ENCODE measurements at places on chromosomes 12 and 14. TPM values are rescaled to one million over a fixed set of nuclear protein-coding genes. Genes with fewer than 3 reads are reported as not detected.

DNA sequence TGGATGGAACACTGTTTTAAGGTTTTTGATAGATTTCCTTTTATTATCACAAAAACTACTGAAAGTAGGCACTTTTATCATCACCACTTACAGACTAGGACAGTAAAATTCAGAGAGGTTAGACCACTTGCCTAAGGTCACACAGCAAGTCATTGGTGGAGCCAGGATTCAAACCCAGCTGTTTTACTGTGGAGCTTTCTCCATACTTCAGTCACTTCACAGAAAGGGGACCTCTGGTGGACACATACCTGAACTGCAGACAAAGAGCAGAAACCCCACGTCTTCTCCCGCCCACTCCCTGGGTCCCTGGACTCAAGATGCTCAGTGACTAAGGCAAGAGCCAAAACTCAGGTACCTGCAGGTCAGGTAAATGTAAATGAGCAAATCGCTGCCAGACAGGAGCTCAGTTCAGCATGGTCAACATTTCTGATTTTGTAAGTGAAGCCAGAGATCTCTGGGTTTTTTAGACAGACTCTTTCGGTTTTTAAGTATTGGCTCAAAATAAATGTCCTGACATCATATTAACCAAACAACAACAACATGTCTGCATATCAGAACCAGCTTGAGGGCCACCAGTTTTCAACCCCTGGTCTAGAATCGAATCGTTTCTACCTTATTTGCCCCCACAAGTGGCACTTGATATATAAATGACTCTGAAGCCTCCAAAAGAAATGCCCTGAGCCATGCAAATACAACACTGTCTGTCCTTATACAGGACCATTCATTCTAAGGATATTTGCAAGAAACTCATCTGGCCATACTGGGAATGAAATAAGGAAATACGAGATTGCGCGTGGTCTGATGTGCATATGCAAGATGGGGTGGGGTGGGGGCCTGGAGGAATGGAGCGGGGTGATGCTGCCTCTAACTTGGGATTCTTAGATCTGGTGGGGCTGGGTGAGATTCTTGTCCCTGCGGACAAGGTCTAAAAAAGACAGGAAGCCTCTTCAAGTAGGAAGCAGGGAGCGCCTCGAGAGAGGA lies 110.9 kb downstream of the KSR2 start:
- no peaks in the 10 kb centered on the region for H3K27me3 ChIP-seq
- H3K4me3 ChIP-seq: no peak overlapping the region
- DNase-seq: no peak
- no peaks in the 10 kb centered on the region for H3K4me1 ChIP-seq
- no peak overlapping the region for H3K27ac ChIP-seq

DNA sequence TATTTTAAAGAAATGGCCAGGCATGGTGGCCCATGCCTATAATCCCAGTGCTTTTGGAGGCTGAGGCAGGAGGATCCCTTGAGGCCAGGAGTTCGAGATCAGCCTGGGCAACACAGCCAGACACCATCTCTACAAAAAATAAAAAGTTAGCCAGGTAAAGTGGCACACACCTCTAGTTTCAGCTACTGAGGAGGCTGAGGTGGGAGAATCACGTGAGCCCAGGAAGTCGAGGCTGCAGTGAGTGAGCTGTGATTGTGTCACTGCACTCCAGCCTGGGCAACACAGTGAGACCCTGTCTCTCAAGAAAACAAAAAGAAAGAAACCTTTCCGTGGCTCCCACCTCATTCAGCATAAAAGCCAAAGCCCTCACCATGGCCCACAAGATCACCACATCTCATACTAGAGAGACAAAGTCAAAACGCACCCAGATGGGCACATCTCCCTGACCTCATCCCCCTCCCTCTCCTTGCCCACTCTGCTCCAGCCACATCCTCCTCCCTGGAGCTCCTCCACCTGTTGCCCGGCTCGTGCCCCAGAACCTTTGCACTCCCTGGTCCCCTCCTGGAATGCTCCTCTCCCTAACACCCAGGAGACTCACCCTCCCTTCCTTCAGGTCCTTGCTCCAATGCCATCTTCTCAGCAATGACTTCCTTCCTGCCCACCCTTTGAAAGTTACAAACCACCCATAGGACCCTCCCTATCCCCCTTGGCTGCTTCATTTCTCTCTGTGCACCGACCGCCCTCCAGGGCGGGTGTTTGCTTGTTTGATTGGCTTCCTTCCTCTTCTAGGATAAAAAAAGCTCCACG lies 4.8 kb upstream of the SCARB1 start:
- no peak overlapping the region for H3K4me3 ChIP-seq
- no peaks in the 10 kb centered on the region for H3K36me3 ChIP-seq
- H3K4me1 ChIP-seq: no peaks in the 10 kb centered on the region
- DNase-seq: no peak
- H3K27me3 ChIP-seq: no peaks in the 10 kb centered on the region

DNA sequence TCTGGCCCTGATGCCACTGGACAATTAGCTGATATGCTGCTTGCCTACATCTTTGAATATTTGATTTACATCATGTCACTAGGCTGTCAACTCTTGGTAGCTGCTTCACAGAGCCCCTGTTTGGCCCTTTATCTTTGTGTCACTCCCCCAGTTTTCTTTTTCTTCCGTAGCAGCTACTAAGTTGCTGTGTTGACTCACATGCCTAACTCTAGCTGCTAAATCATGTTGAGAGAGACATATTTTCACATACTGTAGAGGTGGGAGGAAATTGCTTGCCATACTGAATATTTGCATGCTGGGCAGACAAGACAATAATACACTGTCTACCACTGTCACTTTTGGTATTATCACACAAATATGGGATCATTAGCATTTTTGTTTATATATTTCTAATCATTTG lies 147.1 kb upstream of the NOVA1 start:
- no peaks in the 10 kb centered on the region for H3K36me3 ChIP-seq
- no peaks in the 10 kb centered on the region for H3K4me1 ChIP-seq
- no peak for DNase-seq
- H3K4me3 ChIP-seq: no peak overlapping the region
- H3K27ac ChIP-seq: no peak overlapping the region
- no peaks in the 10 kb centered on the region for H3K27me3 ChIP-seq

DNA sequence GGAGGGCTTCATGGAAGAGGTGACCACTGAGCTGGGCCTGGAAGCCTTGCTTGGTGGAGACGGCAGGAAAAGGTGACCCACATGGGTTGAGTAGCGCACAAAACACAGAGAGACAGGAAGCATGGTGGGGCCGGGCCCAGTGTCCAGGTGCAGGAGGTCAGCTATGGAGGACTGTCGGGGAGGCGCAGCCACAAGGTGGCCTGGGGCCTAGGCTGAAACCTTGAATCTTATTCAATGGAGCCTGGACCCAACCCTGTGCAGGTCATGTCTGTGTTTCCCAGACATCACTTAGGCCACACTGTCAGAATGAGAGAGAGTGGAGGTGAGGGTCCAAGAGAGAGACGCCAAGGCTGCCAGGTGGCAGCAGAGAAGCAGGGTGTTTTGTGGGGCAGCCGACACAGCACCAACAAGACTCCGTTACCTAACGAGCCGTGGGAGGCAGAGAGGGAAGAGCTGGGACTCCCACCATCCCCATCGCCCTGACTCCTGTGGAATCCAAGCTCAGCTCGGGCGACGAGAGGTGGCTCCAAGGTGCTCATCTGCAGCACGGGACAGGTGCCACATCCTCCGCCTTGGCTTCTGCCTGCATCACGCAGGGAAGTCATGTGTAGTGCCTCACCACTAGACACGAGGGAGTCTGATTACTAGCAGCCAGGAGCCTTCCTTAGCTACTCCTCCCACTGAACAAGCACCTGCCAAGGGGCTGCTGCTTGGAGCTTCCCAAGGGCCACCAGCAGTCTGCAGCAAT lies 38.7 kb downstream of the DEGS2 start:
- no peak overlapping the region for H3K27ac ChIP-seq
- H3K4me1 ChIP-seq: no peaks in the 10 kb centered on the region
- no peaks in the 10 kb centered on the region for H3K36me3 ChIP-seq
- H3K27me3 ChIP-seq: no peaks in the 10 kb centered on the region
- H3K4me3 ChIP-seq: no peak overlapping the region

The IKZF4 gene
- total RNA-seq: 3.1 TPM

The TUNAR gene
- not detected for total RNA-seq

- H3K27me3 ChIP-seq: no peaks in the 10 kb centered on the region
- peak; percentile 30 for DNase-seq
Measured at GRCh38 chr14:69320581-69321365, 60.8 kb downstream of the GALNT16 start.

DNA sequence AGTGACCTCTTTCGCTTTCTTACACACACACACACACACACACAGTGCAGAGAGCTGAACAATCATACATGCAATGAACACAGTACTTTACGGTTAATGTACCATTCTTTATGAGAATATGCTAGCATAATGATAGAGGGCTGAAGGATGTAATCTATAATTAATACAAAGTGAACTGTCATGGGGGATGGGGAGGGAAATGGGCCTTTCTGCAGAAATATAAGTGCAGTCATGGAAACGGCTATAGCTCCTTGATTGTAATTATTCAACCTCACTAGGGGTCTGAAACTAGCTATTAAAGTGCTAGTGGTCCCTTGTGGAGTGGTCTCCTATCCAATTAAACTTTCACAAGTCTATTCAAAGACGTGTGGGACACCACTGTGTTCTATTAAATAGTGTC lies 443.2 kb upstream of the FOXG1 start:
- no peaks in the 10 kb centered on the region for H3K27me3 ChIP-seq
- no peak for DNase-seq
- no peak overlapping the region for H3K27ac ChIP-seq
- no peaks in the 10 kb centered on the region for H3K4me1 ChIP-seq

DNA sequence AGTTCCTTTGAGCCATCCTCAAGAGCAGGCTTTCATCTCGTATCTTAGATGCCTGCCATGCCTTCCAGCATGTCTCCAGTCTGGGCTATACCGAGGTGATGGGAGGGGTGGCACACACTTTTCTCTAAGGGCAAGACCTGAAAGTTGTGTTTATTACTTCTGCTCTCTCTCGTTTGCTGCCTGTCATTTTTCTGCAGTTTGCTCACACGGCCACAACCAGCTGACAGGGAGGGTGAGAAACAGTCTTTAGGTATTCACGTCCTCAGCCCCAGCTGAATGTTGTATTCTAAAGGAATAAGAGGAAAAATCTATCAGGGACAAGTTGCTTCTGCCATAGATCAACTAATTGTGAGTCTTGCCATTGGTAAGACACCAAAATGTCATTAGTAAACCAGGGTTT lies 88.0 kb downstream of the TMTC2 start:
- H3K27me3 ChIP-seq: no peaks in the 10 kb centered on the region
- no peaks in the 10 kb centered on the region for H3K36me3 ChIP-seq

The EP400 gene
- 22.1 TPM for total RNA-seq

The DCN gene
- total RNA-seq: 543 TPM
